ENCODE measurements at places on chromosomes 4 and X. TPM values are rescaled to one million over a fixed set of nuclear protein-coding genes. Genes with fewer than 3 reads are reported as not detected.

DNA sequence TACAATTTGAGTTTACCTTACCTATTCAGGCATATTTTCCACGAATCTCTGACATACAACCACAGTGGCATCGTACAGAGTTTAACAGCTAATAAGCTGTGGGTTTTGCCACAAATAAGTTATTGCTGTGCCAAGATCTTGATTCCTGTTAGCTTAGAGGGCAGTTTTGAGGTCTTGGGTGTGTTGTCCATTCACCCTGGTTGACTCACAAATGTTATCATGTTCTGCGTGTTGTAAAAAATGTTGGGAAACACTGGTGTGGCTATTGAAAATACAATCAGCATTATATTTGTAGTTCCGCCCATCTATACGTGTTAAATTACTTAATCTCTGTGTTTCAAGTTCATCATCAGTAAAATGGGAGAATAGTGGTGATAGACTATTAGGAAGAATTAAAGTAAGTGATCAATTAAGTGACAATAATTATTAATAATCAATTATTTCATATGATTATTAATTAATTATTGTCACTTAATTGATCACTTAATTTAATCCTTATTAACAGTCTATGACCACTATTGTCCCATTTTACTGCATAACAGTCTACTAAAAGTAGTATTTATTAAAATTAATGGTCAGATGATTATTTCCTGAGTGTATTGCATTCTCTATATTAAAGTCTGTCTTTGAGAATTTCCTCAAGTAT, 96.3 kb downstream of the TMA16 start:
- DNase-seq, result no peak

Gene SLC9B1
- 2.9 TPM for polyA plus RNA-seq

GRCh38 chr4:80365928-80366327, 30.4 kb downstream of the CFAP299 start:
- peak; percentile 36 for DNase-seq

DNA sequence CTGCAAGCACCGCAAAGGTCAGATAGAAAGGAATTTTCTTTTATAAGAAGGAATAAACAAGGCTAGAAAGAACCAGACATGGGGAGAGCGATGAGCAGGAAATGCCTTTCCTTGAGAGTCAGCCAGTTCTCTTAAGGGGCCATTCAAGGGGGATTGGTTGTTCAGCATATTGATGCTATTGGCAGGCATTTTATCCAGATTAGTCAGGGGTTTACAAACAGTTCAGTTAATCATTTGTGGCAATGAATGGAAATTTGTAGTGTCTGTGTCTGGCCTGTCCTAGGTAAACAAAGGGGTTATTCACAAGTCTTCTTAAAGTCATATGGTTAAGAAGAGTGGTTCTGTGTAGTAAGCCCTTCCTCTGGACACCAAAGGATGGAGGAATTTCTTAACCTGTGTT, 184.7 kb upstream of the FRMPD4 start:
- DNase-seq, result no peak

GRCh38 chrX:134460862-134461220, 876 bp downstream of the HPRT1 start:
- no peak for DNase-seq

DNA sequence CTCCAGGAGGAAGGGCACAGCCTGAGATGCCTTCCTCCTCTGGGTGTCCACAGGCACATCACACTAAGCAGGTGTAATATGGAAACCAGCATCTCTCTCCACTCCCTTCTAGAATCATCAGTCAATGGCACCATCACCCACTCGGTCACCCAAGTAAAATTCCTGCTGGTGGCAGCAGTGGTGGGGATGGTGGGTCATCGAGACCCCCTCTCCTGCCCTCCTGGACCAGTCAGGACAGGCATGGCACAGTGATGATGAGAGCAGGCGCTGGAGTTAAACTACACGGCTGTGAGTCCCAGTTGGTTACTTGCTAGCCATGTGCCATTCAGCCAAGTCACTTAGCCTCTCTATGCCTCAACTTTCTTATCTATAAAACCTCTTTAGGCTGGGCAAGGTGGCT, 42.5 kb downstream of the SCD5 start:
- DNase-seq, result no peak

Data from right renal pelvis (tissue), 4 donors.